ENCODE measurements at places on chromosomes 1 and 21.

DNA sequence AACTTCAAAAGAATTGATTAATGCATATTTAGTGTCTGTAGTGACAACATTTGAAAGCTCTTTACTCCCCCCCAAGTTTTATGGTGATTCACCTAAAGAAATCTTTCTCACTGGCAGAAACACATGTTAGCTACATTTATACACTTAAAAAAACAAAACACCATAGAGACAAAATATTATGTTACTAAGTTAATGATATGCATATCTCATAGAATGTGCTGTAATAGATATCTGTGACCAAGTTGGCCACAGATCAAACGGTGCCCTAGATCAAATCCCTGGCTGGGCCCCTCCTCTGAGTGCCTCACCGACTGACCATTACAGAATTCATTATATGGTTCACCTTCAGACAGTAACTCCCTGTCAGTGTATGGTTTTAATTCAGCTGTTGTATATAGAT, 322.1 kb upstream of the LYPLAL1 start:
- DNase-seq: no peak

DNA sequence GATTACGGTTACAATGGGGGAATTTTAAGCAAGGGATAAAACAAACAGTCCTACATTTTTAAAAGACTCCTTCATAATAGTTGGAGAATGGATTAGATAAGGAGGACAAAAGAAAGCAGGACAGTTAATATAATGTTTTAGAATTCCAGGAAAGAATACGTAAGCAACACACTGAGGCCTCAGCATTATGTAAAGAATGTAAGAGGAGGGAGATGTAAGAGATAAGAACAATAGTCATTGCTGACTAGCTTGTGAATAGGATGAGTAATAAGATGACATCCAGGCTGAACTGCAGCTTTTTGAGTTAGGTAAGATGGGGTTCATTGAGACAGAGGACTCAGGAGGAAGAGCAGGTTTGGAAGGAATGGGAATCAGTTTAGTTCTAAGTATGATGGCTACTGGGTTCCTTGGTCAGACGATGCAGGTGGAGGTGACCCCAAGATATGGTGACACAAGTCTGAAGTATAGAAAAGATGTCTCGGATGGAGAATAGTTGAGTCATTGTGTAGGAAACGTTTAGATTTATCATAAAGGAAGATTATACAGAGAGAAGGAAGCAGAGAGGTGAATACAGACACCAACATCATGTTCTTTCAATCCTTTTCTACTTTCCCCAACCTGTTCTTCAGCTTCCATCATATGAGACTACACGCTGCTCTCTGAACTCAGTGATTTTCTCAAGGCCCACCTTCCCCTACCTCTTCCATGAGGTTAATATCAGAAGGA, 372.8 kb downstream of the PTBP2 start:
- no peak for DNase-seq

DNA sequence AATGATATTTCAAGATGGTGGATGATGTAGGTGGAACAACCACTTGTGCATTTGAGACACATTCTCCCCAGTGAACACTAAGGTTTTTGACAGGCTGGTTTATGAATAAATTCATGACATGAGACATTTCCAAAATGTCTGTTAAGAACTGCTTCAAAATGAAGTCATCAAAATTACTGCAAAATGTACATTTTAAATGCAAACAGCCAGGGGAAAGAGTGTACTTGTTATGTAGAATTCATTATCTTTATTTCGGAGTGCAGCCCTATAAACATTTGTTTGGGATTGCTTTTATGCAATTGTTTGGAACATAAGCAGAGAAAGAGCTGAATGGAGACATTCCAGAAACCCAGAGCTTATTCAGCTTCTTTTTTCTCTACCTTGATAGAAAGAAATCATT, 49.5 kb downstream of the DSCAM start:
- no peak for DNase-seq

DNA sequence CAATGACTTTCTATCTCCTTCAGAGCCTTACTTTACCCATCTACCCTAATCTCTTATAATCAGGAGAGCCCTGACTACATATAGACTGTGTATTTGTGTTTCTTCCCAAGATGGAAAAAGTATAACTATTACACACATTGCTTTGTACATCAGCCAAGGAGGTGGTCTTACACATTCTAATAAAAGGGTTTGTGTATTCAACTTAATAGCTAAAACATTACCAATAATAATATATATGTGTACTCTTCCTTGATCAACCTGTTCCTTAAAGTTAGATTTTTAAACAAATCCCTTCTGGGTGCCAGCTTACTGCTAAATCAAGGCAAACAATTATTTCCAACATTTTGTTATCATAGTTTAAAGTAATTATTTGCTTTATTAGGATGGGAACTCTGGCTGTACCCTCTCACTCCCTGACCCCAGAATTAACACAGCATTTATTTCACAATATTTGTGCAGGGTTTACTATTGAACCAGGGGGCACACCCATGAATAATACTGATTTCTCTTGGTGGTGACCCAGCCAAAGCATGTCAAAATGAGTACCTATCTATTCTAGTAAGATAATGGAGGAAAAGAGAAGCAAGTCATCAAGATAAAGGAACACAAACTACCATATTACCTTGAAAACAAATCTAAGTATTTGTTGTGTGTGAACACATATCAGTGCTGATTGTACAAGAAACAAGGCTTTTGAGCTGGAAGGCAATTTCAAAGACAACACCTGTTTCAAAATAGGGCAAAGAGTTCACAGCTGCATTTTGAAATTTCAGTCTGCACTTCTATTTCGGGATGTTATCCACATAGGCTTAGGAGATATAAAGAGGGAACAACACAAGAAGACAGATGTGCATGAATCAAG, 30.1 kb upstream of the SLC45A3 start:
- DNase-seq: no peak

- DNase-seq: no peak
Observed at GRCh38 chr1:22903113-22903512, 69.6 kb downstream of the LACTBL1 start.

GRCh38 chr1:38898653-38899230, 17.4 kb upstream of the GJA9 start:
- no peak for DNase-seq

DNA sequence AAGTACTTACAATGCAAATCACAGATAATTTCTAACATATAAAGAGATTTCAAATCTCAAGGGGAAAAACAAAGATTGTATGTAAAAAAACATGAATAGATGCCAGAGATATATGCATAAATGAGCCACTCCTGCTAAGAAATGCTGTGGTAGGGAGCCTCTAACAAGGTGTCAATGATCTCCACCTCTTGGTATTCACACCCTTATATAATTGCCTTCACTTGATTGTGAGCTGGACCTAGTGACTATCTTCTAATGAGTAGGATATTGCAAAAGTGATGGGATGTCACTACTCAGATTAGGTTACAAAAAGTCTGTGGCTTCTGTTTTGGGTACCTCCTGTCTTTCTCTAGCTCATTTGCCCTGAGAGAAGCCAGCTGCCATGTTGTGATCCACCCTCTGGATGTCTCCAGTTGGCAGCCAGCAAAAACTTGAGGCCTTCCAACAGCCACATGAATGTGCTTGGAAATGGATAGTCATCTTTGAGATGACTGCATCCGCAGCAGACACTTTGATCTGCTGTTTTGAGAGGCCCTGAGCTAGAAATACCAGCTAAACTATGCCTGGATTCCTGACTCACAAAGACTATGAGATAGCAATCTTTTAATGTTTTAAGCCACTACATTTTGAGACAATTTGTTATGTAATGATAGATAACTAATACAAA, 196.1 kb upstream of the FGGY start:
- DNase-seq: no peak

DNA sequence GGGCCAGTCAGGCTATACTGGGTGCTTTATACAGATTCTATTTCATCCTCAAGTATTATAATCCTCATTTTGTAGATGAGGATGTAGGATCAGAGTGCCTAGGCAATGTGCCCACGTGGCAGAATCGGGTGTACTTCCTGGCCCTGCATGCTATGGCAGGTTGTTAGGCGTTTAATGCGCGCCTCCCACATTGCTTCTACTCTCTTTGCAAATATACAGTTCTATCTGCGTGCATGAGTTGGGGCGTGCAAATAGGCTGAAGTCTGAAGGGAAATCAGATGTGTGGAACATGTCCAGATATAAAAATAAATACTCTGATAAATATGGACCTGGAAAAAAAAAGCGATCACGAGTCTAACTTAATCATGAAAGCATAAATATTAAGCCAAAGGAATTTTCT, 194.7 kb upstream of the FMN2 start:
- DNase-seq: no peak

GRCh38 chr1:193539731-193540459, 353.5 kb upstream of the B3GALT2 start:
- no peak for DNase-seq

DNA sequence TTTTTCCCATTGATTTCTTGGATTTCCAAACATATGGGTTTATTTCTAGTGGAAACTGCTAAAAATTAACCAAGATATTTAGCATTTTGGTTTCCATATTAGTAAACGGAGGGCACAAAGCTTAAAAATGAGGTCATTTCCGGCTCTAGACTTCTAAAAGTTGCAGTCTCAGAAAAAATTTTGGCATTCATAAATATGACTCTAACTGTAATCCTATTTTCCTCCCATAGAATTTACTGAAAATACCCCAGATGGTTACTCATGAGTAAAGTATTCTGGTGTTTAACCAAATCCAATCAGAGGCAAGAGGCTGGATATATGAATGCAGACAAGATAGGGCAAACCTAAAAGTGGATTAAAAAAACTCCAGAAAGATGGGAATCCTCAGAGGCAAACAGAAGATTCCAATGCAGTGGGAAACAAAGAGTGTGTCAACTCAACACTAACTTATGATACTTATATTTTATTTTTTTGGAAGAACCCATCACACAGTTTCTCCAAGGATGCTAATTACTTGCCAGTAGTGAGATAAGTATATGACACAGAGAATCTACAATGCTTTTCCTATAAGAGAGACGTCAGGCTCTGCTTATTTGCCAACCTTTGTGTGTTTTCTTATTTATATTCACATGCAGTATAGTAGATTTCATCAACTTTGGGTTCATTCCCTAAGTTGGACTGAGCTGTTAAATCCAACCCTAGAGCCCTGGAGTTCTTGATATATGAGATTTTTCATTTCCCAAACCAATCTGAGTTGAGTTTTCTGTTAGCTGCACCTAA, 90.1 kb upstream of the BCL10 start:
- no peak for DNase-seq

- no peak for DNase-seq
Observed at GRCh38 chr1:231750818-231751362, 124.3 kb downstream of the DISC1 start.

- DNase-seq: no peak
Observed at GRCh38 chr1:32431736-32432400, 33.0 kb upstream of the ZBTB8B start.

Measured in NCI-H2171 (cell line).